ENCODE measurements at places on chromosomes 7 and 10.

DNA sequence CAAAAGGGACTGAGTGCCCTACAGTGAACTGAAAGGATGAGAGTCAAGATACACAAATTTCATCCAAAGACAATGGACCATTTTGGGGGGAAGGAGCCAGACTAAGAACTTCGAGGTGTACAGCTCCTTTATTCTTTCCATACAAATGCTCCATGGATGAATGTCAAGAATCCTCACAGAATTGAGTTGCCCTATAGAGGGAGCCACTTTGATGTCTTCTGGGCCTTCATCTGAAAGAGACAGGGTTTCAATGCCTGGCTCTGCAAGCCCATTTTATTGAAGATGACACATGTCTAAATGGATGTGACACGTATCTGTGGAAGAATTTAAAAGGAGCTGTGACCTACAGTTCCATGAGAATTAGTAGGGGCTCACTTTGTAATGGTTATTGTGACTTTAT, 32.0 kb upstream of the NRG3 start:
- DNase-seq, result no peak

DNA sequence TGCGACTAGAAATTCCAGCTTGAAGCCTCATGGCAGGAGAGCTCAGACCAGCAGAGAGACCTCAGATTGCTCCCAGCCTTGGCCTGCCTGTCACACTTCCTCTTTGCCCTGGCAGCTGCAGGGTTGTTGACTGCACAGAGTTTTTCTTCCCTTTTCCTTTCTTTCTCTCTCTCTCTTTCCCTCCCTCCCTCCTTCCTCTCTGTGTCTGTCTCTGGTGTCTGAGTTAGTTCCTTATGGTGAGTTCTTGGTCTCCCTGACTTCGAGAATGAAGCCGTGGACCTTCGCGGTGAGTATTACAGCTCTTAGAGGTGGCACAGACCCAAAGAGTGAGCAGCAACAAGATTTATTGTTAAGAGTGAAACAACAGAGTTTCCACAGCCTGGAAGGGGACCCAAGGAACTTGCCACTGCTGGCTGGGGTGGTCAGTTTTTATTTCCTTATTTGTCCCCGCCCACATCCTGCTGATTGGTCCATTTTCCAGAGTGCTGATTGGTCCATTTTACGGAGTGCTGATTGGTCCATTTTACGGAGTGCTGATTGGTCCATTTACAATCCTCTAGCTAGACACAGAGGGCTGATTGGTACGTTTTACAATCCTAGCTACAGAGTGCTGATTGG, 266.3 kb downstream of the RPS24 start:
- peak; percentile 12 for DNase-seq

DNA sequence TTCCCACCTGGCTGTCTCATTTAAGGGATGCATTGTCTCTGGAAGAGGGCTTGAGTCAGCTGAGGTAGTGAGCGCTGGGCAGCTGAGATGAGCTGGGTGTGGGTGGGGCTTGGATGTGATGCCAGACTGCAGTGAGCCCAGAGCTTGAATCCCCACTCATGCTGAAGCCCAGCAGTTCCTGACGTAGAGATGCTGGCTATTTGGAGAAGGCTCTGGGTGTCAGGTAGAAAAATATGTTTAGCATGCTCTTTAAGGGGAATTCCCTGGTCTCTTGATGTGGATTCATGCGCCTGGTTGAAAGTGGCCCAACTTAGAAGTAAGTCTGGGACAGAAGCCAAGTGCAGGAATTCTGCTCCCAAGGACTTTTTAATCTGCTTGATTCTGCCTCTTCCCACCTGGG, 241.5 kb upstream of the IGFBP3 start:
- no peak for DNase-seq

- DNase-seq, result no peak
Observed at GRCh38 chr10:18332484-18332883, 192.3 kb downstream of the CACNB2 start.

DNA sequence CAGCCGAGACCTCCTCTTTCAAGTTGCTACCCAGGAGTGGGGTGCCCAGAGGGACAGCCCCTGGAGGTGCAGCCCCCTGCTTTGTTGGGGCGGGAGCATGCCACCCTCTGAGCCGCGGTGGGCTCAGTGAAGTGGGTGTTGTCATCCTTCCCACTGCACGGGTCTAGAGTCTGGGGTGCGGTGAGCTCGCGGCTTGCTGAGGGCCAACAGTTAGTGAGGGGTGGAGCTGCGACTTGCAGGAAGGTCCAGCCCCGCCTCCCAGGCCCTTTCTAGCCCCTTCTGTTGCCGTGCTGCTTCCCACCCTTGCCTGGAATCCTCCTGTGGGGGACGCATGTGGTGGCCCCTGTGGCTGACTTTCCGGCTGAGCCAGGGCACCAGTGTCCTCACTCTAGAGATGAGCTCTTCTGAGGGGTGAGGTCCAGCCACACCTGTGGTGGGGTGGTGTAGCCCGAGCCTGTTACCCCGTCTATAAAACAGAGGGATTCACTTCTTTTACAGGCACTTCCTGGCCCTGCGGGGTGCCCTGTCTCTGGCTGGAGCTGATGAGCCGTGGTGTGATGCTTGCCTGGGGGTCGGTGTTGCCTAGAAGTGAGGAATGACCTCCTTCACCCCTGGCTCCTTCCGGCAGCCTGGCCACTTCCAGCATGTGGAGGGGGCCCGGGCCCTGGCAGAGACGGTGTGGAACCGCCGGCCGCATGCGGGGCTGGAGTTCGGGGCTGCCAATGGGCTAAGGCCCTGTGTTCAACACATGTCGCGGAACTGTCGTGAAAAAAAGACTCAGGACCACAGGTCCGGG, 127.9 kb downstream of the FAM53B start:
- DNase-seq, result no peak

- DNase-seq, result no peak
Observed at GRCh38 chr10:70594161-70594560, 8.4 kb downstream of the PRF1 start.

DNA sequence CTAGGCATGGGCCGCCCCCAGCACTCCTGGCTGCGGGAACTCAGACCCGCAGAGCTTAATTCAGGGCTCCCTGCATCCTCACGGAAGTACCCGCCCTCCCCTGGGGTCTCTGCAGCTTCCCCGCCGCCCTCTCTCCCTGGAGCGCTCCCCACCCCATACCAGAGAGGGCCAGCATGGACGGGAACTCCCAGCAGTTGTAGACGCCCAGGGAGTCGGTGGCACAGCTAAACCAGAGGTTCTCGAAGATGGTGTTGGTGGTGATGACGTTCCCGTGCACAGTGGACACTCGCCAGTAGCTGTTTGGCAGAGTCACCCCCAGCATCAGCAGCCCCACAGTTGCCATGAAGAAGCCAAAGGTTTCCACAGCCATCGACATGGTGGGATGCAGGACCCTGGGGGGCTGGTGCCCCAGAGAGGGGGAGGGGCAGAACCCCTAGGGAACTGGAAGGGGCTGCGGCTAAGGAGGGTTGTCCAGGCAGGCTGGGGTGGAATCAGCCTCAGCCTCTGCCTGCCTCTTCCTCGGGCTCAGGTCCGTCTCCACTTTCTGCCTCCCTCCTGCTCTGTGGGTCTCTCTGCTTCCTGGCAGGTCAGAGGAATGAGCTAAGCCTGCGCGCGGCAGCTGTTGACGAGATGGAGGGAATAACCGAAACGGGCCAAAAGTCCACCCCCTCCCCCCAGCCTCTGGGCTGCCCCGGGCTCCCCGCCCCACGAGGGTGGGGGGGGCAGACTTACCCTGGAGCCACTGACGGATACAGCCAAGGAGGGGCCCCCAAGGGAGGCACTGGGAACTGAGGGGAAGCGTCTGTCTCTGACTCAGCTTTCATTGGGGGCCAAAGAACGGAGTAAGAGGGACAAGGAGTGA, at the start of gene CLDN15:
TSS of gene CLDN15 (minus strand) at position 597 of the 862 bp plus-strand sequence. CDS start at position 376, 221 bp downstream.
- DNase-seq, result no peak

DNA sequence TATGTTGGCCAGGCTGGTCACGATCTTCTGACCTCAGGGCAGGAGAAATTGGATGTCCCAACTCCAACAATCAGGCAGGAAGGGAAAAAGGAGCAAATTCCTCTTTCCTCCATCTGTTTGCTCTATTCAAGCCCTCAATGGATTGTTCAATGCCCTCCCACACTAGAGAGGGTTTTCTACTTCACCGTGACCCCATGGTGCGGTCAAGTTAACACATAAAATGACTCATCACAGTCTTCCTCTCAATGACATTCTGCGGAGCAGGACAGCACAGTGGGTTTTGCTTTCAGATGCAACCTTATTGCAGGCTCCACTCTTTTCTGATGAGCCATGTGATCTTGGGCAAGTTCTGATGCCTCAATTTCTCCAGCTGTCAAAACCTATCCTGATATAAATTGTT, 364.9 kb downstream of the ANKRD30A start:
- DNase-seq, result no peak

DNA sequence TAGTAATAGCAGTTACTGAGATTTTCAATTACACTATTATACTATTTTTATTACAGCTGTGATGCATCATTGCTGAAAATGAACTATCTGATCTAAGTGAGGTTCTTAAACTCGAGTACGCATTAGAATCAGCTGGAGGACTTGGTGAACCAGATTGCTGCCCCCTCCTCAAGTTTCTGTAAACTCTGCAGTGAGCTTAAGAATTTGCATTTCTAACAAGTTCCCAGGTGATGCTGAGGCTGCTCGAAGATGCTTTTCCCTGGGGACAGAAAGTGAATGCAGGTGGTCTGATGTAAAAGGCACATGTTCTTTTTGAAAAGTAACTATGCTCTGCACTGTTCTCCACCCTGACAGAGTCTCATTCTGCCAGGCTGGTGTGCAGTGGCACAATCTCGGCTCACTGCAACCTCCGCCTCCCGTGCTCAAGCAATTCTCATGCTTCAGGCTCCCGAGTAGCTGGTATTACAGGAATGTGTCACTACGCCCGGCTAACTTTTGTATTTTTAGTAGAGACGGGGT, 12.5 kb downstream of the RNF133 start:
- DNase-seq, result no peak

GRCh38 chr7:130218806-130219620, 11.4 kb downstream of the SSMEM1 start:
- no peak for DNase-seq

- no peak for DNase-seq
Observed at GRCh38 chr7:17709127-17709526, 231.2 kb downstream of the SNX13 start.

DNA sequence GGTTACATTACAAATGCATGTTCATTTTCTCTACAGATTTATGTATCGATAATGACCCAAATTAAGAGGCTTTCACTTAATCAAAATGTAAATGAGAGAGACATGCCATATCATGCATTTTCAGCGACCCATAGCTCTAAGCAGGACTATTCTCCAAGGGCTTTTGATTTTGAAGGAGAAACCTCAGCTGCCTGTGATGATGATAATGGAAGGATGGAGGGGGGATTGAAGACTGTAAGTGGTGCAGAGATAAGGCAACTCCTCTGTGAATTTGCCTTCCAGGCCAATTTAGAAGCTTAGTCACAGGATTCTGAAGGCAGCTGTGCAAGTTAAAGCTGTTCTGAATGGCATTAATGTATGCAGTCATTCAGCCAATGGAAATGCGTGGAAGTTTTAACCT, 8.3 kb downstream of the VSTM2A start:
- no peak for DNase-seq

Data from amygdala (tissue), 56 donors.